ENCODE measurements at places on chromosomes 6 and 20.

GRCh38 chr20:3168829-3169590 is 4.3 kb downstream of the LZTS3 start:
- no peak for DNase-seq

DNA sequence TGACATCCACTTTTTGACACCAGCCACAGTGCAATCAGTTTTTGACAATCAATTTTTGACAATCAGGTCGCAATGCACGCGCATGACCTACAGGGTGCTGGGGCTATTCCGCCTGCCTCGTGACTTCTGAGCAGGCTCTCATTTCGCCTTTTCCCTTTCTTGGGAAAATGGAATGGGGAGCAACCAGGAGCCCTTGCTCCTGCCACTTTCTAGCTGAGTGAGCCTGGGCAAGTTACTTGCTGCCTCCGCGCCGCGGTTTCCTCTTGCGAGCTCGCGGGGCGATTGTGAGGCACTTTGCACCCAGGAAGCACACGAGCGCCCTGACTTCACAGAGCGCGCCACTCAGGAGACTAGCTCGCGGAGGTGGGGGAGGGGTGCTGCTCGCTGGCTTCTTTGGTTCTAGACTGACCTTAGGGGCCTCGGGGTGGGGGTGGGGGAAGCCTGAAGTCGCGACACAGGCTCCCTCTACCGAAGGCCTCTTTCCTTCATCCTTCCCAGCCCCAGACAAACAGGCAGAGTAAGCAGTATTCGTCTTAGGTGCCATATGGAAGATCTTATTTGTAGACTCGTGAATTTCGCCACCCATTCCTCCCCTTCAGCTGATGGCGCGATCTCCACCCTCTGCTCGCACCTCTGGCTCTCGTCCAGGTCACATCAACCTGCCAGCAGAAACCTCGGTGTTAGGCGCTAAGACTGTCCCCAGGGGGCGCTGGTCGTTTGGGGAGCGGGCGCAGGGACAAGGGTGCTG is 4.6 kb downstream of the TP53TG5 start:
- peak; percentile 85 for DNase-seq

DNA sequence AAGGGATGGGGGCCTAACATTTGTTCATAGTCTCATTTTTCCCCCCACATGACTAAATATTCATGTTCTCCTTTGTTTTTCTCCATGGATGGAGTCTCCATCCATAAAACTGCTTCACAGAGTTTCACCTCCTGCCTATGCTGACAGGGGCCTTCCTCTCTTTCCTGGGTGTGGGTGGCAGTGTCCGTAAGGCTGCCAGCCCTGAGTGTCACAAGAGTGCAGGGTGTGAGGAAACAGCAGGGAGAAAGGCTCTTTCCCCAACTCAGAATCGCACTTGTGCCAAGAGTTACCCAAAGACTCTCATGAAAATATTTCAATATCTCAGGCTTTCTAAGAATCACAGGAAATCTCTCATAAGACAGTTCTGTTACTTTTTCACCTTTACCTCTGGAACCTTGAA is 346.2 kb upstream of the MMS22L start:
- DNase-seq: no peak

GRCh38 chr6:89139509-89140346 is 6.1 kb upstream of the PM20D2 start:
- DNase-seq: no peak

- no peak for DNase-seq
These were observed 35.5 kb upstream of the FOXC1 start for GRCh38 chr6:1574083-1574761.

DNA sequence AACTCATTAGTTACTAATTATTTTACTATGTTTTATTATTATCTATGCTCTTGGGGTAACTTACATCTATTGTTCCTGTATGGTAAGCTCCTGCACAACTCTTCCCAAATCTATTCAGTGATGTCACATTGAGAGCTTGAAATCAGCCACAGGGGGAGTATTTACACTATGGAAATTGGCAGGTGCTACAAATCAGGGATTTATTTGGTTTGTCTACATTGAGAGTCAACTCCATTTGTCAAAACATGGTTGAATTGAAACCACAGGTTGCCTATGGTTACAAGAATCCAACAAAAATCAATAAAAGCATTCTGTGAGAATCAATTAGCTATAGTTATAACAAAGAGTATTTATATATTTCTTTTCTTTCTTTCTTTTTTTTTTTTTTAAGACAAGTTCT is 3.9 kb upstream of the FITM2 start:
- no peak for DNase-seq

- no peak for DNase-seq
These were observed 119.0 kb upstream of the MCHR2 start for GRCh38 chr6:100112855-100113508.

DNA sequence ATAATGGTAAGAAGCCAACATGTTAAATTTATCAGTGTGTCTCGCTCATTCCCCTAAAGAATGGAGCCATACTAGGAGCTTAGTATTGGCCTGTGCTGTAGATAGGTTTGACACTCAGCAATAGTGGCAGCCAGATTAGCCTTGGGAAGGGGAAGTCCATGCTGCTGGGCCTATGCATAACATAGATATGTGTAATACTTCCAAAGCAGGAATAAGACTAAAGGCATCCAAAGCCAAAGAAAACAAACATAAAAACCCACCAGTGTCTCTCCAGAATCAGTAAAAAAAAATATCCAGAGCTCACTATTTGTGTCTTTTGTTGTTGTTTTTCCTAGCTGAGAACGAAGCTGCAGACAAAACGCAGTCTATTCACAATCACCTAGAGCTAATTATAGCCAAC is 104.2 kb upstream of the STXBP5 start:
- DNase-seq: no peak
